ENCODE measurements at places on chromosomes 5 and 9. TPM values are rescaled to one million over a fixed set of nuclear protein-coding genes. Genes with fewer than 3 reads are reported as not detected.

Gene MYMK
- not detected for total RNA-seq

Gene PCDHGA3
- total RNA-seq, result 4.0 TPM

Gene FAM153A
- total RNA-seq, result 11.3 TPM

Gene FBP1
- 50.5 TPM for total RNA-seq

DNA sequence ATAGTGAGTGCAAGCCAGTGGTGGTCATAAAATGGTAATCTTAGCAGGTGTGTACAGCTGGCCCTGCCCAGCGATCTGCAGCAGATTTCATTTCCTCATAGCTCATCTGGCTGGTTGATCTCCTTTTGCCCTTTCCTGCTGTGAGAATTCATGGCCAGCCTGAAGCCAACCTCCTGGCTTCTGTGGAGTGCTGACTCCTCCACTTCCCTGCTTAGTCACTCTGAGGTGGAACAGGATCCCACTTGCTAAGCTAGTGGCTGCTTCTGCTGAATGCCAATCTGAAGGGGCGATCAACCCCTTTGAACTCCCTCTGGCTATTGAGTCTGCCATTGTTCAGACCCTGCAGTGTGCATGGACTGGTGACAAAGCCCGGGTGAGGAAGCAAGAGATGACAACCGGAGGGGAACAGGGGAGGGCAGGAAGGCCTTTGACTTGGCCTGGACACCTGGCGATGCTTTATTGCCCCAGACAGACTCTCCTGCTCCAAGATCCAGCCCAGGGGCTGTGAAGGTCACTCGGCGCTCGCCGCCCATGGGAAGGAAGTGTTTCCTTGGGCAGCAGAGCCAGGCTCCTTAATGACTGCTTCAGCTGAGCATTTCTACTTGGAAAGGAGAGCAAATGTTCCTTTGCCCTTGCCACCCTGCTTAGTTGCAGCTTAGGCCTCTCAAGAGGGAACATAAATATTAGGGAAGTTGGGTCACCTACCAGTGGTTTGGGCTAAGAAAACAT is 341.1 kb downstream of the ZSWIM6 start:
- DNase-seq, result peak; percentile 58

DNA sequence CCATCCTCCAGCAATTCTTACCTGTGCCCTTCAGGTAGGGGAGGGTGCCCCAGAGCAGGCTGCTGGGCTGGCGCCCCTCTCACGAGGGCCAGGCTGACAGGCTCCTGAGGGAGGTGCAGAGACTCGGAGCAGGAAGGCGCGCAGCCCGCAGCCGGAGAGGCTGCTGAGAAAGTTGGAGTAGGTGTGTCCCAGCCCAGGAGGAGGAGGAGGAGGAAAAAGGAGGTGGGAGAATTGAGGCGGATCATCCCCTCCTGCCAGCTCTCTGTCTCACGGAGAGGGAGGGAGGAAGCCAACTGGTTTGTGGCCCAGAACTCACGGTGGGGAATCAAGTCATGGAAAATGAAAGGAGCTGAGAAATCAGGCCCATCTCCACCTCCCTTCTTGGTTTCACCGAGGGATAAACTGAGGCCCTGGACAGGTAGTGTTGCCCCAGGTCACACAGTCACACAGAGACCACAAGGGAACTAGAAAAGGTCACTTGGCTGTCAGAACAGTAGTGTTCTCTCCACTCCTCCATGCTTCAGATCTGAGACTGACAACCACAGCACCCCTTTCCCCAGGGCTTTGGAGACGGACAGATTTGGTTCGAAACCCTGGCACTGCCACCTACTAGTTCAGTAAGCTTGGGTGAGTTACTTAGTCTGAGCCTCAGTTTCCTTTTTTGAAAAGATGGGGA is at the start of gene FAT2:
Gene FAT2 (minus strand): TSS at position 188 of the 676 bp plus-strand sequence. CDS start 22,400 bp downstream, outside the sequence.
- no peak for DNase-seq

DNA sequence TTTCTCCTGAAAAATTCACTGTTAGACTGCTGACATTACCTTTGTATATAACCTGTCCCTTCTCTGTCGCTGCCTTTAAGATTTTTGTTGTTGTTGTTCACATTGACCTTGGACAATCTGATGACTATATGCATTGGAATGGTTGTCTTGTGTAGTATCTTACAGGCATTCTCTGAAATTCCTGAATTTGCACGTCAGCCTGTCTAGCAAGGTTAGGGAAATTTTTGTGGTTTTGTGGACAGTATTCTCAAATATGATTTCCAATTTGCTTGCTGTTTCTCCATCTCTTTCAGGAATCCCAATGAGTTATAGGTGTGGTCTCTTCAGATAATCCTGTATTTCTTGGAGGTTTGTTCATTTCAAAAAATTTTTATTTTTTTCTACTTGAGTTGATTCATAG is 140.8 kb downstream of the PRR16 start:
- no peak for DNase-seq

DNA sequence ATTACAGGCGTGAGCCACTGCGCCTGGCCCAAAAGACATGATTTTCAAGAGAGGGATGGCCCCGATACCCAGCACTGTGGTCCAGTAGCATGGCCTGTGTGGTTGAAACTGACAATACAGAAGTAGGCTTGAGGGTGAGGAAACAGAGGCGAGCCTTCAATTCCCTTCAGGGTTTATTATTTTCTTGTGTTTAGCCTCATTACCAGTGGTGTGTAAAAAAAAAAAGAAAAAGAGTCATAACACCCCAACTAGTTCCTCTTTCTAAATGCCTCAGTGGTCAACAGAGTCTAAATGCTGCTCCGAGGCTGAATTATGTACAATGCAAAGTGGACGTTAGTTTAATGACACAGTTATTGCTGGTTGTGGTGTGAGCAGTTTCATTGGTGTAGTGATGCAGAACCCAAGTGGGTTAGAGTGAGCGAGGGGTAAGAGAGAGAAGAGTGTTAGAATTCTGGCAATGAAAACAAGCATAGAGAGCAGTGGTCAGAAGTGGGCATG is 58.8 kb downstream of the SNX30 start:
- no peak for DNase-seq

- no peak for DNase-seq
Measured at GRCh38 chr9:132283863-132284262, 70.9 kb downstream of the SETX start.

- DNase-seq, result no peak
Measured at GRCh38 chr5:133523961-133524586, 88.3 kb downstream of the FSTL4 start.

DNA sequence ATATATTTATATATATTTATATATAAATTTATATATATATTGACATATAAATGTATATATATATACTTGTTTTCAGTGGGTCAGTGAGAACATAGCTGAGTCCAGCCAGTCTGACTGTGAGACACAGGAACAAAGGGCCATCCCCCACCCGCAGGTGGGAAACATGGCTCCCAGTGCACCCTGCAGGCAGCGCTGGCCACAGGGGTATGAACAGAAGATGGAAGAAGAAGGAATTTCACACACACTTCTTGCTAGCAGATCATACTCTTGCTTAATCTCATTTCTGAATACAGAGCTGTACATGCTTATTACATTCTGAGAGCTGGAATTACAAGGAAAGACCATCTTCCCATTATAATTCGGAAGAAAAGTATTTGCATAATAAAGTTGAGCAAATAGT is 595.4 kb downstream of the IRX1 start:
- no peak for DNase-seq

DNA sequence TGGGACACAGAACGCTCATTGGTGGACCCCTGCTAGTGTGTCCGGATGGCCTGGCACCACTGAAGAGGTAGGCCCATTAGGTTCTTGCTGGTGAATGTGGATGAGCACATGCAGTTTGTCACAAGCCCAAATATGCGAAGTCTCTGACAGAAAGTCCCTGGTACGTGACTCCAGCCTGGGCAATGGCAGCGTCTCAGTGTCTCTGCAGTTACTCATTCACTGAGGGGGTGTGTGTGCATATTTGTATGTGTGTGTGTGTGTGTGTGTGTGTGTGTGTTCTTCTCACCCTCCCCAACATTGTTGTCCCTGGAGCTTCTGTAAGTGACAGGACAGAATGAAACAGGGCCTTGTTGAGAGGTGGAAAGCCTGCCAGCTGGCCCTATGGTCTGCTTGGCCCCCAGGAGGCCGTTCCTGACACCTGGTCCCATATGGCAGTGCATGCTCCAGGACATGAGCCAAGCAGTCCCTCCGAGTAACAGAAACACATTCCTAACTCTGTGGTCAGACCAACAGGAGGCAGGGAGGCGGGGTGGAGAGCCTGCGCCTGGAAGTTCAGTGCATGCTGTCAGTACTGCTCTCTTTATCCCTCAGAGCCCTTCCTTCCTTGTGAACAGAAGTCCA is 169.9 kb downstream of the SLC28A3 start:
- peak; percentile 60 for DNase-seq

DNA sequence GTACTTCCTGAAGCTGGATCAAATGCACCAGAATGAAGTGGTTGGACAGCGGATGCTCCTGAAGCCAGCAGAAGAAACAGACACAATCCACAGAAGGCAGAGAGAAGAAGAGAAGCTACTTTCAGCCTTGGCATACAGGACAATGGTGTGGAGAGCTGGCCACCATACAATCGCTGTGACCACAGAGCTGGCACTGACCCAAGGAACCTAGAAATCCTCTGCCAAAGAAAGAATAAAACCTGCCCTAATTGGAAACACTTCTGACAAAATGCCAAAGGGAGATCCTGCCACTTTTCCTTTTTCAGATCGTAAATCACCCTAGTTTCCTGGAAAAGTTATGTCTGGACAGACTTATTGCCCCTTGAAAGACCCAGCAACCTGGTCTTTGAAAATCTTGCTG is 77.8 kb downstream of the BAAT start:
- DNase-seq, result peak; percentile 12

DNA sequence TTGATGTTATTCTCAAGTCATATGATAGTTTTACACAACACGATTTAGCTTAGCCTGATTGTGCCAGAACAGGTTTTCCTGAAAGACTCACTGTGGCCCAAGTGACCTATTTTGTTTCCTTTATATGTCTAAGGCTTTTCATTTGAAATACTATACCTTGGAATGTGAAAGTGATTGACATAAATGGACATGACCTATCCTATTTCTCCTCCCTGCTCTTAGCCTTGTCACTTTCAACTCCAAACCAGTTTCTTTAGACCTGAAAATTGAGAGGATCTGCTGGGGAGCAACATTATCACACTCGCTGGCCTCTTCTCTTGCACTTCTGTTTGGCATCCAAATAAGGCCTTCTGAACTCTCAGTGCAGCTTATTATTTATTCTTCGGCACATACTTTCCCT is 496.8 kb downstream of the MAT2B start:
- DNase-seq, result no peak

- no peak for DNase-seq
Measured at GRCh38 chr9:96413302-96414221, 4.6 kb downstream of the ZNF367 start.

Data from mucosa of gallbladder (tissue), 1 donor.